CD4-positive, alpha-beta T cell treated with Interleukin-15 for 4 hours (primary cell): ENCODE measurements at places on chromosomes 5 and 9.

GRCh38 chr5:174575043-174575442, 149.3 kb upstream of the MSX2 start:
- DNase-seq = no peak

GRCh38 chr9:27634879-27635278, 61.6 kb upstream of the C9orf72 start:
- DNase-seq = peak; percentile 3

GRCh38 chr9:91180240-91180929, 181.3 kb downstream of the AUH start:
- no peak for DNase-seq

- peak; percentile 58 for DNase-seq
Measured at GRCh38 chr9:121213136-121213806, 11.6 kb upstream of the RAB14 start.

DNA sequence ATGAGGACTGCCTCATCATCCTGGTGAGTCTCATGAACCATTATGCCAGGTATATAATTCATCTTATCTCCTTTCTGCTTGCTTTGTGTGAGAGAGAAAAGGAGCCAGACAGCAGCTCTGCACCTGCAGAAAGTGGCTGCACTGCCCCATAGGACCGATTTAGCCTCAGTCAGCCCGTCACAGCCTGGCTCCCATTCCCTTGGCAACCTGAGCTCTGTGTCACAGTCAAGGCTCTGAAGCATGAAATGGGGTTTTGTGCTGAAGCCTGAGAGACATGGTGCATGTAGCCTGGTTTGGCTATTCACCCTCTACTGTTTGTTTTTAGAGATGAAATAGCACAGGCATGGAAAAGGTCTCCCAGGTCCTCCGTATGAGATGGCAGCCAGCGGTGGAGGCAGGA, 198.3 kb downstream of the KCTD16 start:
- no peak for DNase-seq

DNA sequence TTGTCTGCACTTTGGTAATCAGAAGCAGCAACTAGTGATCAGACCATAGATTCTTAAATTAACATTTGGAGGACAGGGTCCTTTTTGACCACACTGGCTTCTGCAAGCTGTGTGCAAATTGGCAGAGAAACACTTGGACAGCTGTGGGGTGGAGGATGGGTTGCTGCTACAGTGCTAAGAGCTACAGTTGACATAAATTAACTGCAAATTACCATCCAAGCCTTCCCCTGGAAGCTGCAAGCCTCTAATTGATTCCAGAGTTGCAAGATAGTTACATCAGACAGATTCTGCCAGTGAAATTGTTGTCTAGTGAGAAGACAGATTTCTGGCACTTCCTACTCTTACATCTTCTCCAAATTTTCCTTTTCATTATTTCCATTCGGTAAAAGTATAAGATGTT, 517.7 kb downstream of the DIRAS2 start:
- no peak for DNase-seq

DNA sequence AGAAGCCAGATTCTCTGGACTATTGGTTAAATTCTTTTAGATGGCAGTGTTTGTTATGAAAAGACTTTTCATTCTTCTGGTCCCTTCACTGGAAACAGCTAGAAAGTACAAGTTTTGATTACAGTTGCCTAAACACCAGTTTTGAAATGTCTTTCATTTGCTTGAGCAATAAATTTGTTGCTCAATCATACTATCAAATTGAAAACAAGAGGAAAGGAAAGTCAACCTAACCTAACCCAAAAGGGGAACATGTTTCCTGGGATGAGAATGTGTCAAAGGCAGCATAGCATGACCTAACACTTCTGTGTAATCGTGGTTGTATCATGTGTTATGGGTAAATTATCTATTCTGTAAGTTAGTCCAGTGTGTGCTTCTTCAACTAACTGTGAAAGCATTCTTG, 213.2 kb downstream of the TMC1 start:
- DNase-seq = no peak

DNA sequence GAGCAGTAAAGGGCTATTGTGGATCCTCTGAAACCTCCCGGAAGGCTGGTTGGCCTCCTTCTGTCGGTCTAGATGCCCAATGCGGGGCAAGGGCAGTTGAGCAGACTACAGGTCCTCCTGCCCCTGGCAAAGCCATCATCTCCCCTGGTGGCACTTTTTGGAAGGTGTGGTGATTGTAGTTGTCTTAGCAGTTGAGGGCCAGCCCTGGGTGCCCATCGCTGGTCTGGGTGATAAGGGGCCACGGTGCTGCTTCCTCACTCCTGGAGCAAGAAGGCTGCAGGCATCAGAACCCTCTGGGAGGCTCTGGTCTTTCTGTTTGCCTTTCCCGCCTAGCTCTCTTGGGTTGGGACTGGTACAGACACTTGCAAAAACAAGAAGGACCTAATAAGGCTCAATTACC, 63.8 kb downstream of the CYSTM1 start:
- no peak for DNase-seq

DNA sequence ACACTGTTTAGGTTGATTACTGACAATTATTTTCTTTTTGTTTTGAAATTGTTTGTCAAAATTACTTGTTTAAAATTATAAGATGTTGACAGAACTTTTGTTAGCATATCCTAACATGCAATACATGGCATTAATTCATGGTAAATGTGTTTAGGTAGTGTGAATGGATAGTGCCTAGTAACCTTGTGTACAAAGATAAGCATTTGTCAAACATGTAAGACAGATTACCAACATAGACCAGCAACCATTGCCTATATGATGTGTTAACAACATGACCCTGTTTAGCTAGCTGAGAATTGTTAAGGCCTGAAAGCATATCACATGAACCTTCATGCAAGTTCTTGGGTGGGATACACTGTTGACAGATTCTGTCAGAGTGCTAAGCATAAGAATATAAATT, 13.4 kb downstream of the MAN2A1 start:
- no peak for DNase-seq
